WTC11 (cell line): ENCODE measurements at places on chromosomes 2 and 18.

- no peak for DNase-seq
Measured at GRCh38 chr2:177241711-177242120, 22.8 kb downstream of the NFE2L2 start.

DNA sequence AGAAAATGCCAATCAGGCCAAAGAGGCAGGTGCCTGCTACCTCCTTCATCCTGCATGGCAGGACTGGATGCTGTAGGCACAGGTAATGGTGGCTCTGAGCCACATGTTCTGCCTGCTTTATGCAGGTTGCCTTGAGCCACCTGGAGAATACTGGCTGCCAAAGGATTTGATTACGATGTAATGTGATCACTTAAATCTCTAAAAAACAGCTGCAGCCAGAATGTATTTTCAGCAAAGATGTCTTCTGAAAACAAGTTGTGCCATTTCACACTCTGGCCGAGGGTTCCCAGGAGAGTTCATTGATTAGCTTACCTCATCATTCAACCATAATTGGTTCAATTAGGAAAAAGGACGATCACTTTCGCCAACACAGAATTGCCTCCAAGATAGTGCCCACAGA is 17.9 kb upstream of the MSGN1 start:
- no peak for DNase-seq

GRCh38 chr18:68764016-68764415 is 33.9 kb upstream of the CCDC102B start:
- no peak for DNase-seq

GRCh38 chr2:40372283-40372985 is 79.5 kb downstream of the SLC8A1 start:
- no peak for DNase-seq

DNA sequence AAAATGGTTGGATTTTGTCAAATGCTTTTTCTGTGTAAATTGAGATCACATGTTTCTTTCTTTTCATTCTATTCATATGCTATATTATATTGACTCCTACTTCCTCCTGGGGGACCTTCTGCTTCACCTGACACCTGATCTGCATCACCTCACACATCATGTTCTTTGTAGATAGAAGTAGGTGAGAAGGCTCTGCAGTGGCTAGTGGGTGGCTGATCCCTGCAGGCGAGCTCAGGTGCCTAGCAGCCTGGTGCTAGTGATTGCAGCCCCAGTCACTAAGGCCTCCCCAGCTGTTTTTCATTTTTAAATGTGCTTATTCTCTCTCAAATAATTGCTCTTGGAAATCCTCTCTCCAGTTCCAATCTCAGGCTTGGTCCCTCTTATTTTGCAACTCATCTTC is 33.6 kb downstream of the MC4R start:
- no peak for DNase-seq

GRCh38 chr18:54928236-54928635 is 31.0 kb downstream of the CCDC68 start:
- DNase-seq = no peak

DNA sequence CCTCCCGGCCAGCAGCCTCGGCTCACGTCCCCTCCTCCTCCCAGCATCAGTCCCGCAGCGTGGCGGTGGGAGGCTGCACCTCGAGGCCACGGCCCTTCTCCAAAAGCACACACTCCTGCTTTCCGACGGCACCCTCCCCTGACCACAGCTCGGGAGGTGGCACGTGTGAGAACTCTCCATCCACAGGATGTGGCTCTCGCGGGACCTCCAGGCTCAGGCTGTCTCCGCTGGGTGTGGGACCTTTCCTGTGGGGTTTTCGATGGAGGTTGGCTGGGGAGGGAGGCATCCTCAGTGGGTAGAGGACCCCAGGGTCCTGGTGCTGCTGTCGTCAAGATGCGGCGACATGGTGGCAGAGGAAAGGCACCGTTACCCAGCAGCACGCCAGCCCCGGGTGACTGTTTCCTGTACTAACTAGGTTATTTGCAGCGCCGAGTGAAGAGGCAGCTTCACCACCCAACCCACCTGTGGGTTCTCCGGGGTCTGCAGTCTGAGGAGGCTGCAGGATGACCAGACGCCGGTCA is 42.8 kb upstream of the KCNG2 start:
- DNase-seq = no peak

- DNase-seq = no peak
Measured at GRCh38 chr2:186733414-186733813, 39.6 kb downstream of the FAM171B start.
